ENCODE measurements at places on chromosomes 13 and 19.
A peak's percentile ranks its signal among the peaks of the same experiment; 100 is the strongest.

GRCh38 chr19:46451352-46451751 lies 20.0 kb downstream of the PNMA8A start:
- no peak for DNase-seq

DNA sequence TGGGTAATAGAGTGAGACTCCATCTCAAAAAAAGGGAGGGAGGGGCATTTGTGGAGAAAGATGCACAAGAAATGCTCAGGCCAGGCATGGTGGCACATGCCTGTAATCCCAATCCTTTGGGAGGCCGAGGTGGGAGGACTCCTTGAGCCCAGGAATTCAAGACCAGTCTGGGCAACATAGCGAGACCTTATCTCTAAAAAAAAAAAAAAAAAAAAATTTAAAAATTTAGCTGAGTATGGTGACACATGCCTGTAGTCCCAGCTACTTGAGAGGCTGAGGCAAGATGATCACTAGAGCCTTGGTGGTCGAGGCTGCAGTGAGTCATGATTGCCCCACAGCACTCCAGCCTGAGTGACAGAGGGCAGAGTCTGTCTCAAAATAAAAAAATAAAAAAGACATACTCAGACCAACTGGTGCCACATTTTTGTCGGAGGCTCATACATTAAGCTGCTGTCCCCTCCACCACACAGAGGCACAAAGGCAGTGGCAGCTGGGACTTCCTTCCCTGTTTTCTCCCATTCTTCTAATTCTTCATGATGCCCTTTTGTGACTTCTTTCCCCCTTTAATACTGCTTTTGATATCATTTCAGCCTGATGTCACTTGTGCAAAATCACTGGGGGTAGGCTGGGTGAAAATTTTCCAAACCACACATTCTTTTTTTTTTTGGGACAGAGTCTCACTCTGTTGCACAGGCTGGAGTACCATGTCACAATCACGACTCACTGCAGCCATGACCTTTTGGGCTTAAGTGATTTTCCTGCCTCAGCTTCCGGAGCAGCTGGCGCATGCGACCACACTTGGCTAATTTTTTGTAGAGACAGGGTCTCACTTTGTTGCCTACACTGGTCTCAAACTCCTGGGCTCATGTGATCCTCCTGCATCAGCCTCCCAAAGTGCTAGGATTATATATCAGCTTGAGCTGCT lies 26.8 kb upstream of the CXCL17 start:
- DNase-seq, result no peak

DNA sequence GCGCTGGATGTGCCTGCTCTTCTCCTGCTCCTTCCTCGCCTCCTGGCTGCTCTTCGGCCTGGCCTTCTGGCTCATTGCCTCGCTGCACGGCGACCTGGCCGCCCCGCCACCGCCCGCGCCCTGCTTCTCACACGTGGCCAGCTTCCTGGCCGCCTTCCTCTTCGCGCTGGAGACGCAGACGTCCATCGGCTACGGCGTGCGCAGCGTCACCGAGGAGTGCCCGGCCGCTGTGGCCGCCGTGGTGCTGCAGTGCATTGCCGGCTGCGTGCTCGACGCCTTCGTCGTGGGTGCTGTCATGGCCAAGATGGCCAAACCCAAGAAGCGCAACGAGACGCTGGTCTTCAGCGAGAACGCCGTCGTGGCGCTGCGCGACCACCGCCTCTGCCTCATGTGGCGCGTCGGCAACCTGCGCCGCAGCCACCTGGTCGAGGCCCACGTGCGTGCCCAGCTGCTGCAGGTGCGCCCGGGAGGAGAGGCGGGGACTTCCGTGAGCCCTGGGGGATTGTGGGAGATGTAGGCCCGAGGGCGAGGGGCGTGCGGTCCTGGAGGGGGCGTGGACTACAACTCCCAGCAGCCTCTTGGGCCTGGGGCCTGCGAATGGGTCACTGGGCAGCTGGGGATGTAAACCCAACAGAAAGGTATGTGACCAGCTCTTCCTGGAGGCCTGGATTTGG lies 6.7 kb downstream of the KCNJ14 start:
- DNase-seq, result no peak

DNA sequence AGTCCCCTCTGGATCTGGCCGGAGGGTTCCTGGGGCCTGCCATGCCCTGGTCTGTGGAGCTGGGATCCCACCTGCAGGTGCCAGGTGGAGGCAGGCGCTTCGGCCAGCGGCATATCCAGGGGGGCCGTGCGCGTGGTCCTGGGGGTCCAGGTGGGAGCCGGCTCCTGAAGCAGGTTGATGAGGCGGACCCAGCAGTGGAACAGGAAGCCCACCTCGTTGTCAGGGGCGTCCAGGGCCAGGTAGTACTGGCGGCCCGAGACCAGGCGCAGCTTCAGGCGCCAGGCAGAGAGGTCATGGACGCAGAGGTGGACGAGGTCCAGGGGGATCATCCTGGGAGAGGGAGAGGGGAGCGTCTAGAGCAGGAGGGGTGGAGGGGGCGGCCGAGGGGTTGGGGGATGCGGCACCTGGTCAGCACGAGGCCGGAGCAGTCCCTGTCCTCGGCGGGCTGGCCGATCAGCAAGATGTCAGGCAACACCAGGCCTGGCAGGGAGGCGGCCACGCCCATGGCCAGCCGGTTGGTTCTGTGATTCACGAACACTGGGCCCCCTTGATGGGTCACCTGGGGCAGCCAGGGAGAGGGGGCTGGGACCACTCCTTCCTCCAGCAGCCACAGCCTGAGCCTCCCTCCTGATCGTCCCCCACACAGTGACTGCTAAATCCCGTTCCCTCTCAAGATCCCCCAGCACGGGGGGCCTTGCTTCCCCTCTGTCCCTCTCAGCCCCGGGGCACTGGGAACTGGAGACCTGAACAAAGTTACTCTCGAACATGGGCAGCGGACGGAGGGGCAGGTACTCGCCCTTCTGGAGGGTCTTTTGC lies 678 bp downstream of the GARIN5B start:
- DNase-seq, result no peak

DNA sequence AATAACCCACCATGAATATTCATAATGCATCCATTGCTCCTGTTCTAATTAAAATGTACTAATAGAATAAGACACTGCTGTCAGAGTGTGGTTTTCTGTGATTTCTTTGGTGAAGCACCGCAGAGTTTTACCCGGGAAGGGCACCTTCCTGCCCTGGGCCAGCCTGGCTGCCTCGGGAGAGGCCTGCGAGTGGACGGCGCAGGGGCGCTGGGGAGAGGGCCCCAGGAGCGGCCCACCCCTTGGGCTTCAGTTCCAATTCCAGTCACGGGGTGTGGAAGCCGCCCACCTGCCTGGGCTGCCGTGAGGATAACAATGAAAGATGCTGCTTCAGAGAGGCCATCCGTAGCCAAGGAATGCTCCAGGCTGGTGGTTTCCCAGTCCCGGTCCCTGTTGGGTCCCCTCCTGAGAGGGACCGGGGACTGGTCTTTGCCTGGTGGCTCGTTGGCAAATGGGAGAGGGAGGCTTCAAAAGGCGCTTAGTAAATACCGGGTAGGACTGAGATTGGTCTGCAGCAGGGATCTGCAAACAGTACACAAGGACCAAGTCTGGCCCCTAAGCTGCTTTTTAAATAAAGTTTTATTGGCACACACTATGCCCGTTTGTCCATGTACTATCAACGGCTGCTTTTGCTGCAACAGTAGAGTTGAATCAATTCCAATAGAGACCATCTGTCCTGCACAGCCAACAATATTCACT lies 18.0 kb downstream of the TCF3 start:
- no peak for DNase-seq

GRCh38 chr19:41352279-41352608 lies 1.5 kb downstream of the TGFB1 start:
- no peak for DNase-seq

DNA sequence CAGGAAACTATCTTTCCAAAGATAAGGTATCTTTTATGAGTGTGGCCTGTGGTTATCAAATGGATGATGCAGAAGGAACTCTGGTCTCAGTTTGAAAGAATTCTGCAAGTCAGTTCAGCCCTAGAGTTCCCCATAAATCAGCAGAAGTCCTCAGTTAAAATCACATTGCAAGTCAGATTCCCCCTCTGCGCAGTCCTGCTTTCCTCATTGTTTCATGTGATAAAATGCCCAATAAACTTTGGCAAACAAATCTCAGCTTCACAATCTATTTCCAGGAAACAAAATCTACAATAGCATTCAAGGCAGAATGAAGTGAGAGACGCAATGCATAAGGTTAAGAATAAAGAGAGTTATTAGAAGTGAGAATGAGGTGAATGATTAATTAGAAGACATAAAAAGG lies 216.3 kb upstream of the KLHL1 start:
- no peak for DNase-seq

DNA sequence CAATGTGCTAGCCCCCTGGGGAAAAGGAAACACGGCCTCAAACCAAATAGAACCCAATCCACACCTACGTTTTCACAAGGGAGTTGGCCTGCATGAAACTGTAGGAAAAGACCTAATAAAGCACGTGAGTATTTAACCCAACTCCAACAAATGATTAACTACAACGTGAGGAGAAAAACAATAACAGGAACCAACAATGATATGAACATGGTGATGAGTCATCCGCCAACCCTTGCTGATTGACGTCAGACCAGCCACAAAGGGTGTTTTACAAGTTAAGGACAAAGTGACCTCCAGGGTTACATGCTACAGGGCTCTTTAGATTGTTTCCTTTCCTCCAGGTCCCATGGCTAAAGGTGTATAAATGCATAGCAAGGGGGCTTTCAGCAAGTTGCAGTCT lies 460.5 kb downstream of the COG6 start:
- DNase-seq, result peak; percentile 28

DNA sequence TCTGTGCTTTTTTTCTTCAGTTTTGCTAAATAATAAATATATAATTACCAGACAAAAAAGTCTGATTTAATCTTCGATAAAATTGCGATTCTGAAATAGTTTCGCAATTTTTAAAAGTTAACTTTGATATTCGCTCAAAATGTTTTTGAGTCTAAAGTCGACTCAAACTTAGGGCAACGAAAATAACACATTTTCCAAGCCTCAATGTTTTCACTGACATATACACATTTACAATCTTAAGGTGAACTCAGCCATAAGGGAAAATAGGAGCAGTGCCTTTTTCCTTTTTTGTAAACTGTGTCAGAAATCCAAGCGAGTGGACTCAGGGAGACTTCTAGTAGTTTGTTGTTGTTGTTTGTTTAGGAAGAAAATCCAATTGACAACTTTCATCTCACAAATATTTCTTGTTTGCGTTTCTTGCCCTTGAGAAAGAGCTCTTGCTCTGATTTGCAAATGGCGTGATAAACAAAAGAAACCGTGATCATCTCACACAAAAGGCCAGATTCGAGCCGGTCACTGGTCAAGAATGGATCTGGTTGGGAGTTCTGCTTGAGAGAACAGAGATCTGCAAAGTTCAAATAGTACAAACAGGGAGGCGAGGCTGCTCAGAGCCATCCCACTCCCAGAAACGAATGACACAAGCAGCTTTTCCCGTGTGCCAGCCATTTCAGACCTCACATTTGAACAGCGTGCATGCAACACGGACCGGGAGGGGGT lies 2.1 kb downstream of the SOX21 start:
- no peak for DNase-seq

GRCh38 chr13:98175823-98176222 lies 1.2 kb downstream of the RNF113B start:
- no peak for DNase-seq

- DNase-seq, result no peak
These were observed 11.2 kb downstream of the ZNF317 start for GRCh38 chr19:9151367-9151766.

- no peak for DNase-seq
These were observed 9.8 kb downstream of the SIGLEC10 start for GRCh38 chr19:51407511-51408131.

- no peak for DNase-seq
These were observed 26.1 kb upstream of the PEPD start for GRCh38 chr19:33547676-33548075.

DNA sequence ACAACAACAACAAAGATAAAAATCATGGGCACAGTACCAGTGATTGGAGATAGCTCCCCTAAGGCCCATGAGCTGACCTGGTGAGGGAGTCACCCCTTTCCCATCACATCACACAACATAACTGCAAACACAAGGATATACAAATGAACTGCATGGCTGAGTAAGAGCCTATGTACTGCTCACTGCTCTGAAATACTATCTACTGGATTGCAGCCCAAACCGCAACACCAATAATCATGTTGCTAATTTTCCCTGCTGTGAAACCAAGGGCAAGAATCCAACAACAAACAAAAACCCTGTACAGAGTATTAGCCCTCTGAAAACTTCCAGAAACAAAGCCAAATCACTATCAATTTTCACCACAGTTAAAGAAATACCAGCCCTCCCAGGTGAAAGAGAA lies 1893.2 kb downstream of the PCDH9 start:
- no peak for DNase-seq

DNA sequence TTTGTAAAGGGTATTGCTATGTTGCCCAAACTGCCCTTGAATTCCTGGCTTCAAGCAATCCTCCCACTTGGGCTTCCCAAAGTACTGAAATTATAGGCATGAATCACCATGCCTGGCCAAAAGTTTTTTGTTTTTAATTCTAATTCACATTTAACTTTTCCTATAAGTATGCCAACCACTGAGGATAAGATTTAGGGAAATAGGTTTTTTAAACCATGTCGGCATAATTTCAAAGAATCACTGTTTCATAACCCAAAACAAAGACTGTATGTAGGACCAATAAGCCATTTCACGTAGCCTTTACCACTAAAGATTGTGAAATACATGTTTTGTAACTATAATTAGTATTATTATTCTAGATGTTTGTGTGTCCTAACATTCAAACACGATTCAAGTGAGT lies 8.2 kb downstream of the ZDHHC20 start:
- DNase-seq, result no peak

GRCh38 chr19:16180611-16181010 lies 4.6 kb upstream of the FAM32A start:
- DNase-seq, result no peak

GRCh38 chr13:41833831-41834230 lies 127.1 kb downstream of the VWA8 start:
- no peak for DNase-seq

- no peak for DNase-seq
These were observed 508 bp downstream of the SLC15A1 start for GRCh38 chr13:98751861-98752466.

- DNase-seq, result no peak
These were observed 13.6 kb downstream of the UBAC2 start for GRCh38 chr13:99214232-99214631.

GRCh38 chr19:39307822-39308530 lies 11.8 kb downstream of the IFNL1 start:
- no peak for DNase-seq

GRCh38 chr13:39655041-39655568 lies 357 bp upstream of the COG6 start:
- DNase-seq, result no peak

DNA sequence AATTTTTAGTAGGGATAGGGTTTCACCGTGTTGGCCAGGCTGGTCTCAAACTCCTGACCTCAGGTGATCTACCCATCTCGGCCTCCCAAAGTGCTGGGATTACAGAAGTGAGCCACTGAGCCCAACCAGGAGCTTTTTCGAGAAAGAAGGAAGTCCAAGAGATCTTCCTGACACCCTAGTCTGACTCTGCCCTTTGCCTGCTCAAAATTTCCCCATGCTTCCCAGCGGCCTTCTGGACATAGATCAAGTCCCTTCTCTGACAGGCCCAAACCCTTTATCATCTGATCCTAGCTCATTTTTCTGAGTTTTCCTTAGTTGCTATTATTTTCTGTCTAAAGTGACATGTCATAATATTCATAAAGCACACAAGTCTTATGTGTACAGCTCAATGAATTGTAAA lies 1.5 kb upstream of the BAX start:
- DNase-seq, result no peak
